ENCODE measurements at places on chromosomes 12 and 14.

GRCh38 chr14:89702073-89702875 is 252.3 kb downstream of the EFCAB11 start:
- DNase-seq, result no peak

- no peak for DNase-seq
Measured at GRCh38 chr14:89540830-89541470, 123.9 kb upstream of the FOXN3 start.

GRCh38 chr12:94700662-94701061 is 50.3 kb upstream of the TMCC3 start:
- no peak for DNase-seq

DNA sequence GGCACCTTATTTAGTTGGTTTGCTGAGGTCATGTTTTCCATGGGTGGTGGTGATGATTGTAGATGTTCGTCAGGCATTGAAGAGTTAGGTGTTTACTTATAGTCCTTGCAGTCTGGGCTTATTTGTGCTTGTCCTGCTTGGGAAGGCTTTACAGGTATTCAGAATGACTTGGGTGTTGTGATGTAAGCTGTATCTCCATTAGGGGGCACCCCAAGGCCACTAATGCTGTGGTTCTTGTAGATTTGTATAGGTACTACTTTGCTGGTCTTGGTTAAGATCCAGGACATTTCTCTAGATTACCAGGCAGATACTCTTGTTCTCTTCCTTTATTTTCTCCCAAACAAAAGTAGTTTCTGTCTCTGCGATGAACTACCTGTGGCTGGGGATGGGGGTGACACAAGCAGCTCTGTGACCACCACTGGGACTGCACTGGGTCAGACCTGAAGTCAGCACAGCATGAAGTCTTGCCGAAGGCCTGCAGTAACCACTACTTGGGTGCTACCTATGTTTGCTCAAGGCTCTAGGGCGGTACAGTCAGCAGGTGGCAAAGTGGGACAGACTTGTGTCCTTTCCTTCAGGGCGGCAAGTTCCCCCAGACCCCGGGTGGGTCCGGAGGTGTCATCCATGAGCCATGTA is 35.8 kb upstream of the FBXO33 start:
- no peak for DNase-seq

DNA sequence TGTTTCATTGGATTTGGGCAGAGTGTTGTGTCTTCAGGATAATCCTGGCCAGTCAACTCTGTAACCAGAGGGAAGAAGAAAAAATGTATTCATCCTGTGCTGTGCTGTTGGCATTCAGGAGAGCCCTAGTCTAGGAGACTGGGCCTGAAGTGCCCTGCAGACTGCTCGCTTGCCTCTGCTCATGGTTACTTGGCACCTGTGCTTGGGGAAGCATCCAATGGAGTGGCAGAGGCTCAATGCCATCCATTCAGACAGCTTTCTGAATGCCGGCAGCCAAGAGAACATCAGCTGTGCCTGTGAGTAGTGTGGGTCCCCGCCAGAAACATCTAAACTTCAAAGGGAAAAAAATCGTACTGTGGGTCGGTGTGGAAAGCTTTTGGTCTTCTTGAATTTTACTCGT is 124.2 kb downstream of the SRGAP1 start:
- DNase-seq, result no peak

- DNase-seq, result no peak
Measured at GRCh38 chr14:64074961-64075612, 219.1 kb downstream of the ESR2 start.

GRCh38 chr12:67928621-67929383 is 60.4 kb upstream of the IFNG-AS1 start:
- no peak for DNase-seq

GRCh38 chr14:44658389-44658696 is 151.3 kb upstream of the FSCB start:
- no peak for DNase-seq

All from effector CD4-positive, alpha-beta T cell (primary cell).